ENCODE measurements at places on chromosomes 11 and 22. TPM values are rescaled to one million over a fixed set of nuclear protein-coding genes. Genes with fewer than 3 reads are reported as not detected.

The OR5AS1 gene
- not detected for polyA plus RNA-seq

The GPHA2 gene
- not detected for polyA plus RNA-seq

The OR2AG2 gene
- not detected for polyA plus RNA-seq

The FAM111B gene
- polyA plus RNA-seq: 0.05 TPM

The MMP7 gene
- polyA plus RNA-seq: not detected

The SLC1A2 gene
- polyA plus RNA-seq: 0.54 TPM

The APOL5 gene
- 0.14 TPM for polyA plus RNA-seq

The TBX1 gene
- 0.88 TPM for polyA plus RNA-seq

The OR4C11 gene
- not detected for polyA plus RNA-seq

The MOGAT2 gene
- 0.11 TPM for polyA plus RNA-seq

The ACR gene
- 0.41 TPM for polyA plus RNA-seq

The RAG1 gene
- 0.72 TPM for polyA plus RNA-seq

The C11orf91 gene
- not detected for polyA plus RNA-seq

The APOBEC3B gene
- 2.6 TPM for polyA plus RNA-seq

Measured in right cardiac atrium (tissue), 5 donors.